ENCODE measurements at places on chromosomes 16 and 17. TPM values are rescaled to one million over a fixed set of nuclear protein-coding genes. Genes with fewer than 3 reads are reported as not detected.

- DNase-seq: no peak
Measured at GRCh38 chr17:43543300-43543699, 2.8 kb downstream of the ETV4 start.

GRCh38 chr17:3867606-3868005 is 21.6 kb upstream of the NCBP3 start:
- no peak for DNase-seq

- DNase-seq: no peak
Measured at GRCh38 chr16:85396879-85397871, 215.9 kb upstream of the GSE1 start.

The MPP3 gene
- not detected for total RNA-seq

GRCh38 chr17:51814521-51814920 is 344.0 kb downstream of the CA10 start:
- no peak for DNase-seq

DNA sequence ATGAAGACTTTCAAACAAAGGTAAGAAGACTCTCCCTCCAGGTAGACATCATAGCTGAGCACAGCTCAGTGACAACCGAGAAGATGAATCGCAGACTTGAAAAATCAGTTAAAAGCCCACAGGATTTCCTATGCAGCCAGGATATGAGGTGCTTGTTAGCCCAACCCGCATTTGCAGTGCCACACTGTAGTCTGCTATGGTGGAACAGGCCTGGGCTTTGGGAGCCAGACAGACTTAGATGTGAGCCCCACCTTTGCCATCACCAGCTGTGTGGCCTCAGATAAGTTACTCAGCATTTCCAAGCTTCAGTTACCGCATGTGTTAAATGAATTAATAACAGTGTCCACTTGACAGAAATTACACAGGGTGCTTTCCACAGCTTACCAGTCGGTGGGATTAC is 204.4 kb upstream of the HS3ST3A1 start:
- DNase-seq: no peak

The ENPP7 gene
- total RNA-seq: not detected

GRCh38 chr16:83113811-83114210 is 487.0 kb downstream of the CDH13 start:
- DNase-seq: no peak

DNA sequence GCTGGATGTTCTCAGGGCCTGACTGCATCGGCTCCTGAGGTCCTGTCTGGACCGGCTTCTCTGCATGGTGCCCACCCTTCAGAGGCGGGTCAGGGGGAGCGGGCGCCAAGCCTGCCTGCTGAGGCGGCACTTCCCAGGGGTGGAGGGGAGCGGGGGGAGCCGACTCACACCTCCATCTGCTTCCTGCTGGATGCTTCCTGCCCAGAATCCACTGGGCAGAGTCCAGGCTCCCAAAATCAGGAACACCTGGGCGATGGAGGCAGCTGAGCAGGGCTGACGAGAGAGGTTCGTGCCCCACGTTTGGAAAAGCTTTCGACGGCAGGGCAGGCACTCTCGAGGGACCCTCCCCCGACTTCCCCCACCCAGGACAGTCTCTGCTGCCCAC is 42.2 kb downstream of the TIMM22 start:
- DNase-seq: no peak

DNA sequence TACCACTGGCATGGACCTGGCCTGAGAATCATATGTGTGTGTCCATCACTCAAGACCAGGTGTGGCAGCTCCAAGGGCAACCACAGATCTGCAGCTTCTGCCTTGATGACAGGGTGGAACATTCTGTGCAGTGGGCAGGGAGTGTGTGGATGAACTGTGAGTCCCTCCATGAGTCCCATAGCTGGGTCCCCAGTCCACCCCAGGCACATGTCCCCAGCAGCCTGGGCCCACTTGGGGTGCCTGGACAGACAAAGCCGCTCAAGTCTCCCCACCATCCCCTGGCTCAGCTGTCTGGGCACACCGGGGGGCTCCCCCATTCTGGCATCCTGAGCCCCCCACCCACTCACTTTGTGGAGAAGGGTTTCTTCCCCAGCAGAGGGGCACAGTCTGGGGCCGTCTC is 4.6 kb upstream of the KRT16 start:
- DNase-seq: no peak

DNA sequence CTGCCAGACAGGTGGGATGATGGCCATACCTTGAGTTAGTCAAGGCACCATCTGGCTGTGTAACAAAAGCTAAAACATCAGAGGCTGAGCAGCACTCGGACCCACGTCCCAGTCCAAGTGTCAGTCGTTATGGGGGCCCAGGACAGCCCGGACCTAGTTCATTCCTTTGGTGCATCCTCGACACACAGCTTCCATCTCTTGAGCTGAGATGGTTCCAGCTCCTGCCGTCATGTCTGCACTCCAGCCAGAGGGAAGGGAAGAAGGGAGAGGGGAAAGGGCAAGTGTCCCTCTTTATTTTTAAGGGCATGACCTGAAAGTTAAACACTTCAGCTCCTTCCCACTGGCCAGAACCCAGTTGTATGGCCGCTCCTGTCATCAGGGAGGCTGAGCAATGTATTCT is 218.0 kb downstream of the SEC14L1 start:
- no peak for DNase-seq

- no peak for DNase-seq
Measured at GRCh38 chr17:21687136-21687953, 5.0 kb upstream of the KCNJ18 start.

GRCh38 chr17:31967648-31968047 is 30.8 kb downstream of the SUZ12 start:
- no peak for DNase-seq

DNA sequence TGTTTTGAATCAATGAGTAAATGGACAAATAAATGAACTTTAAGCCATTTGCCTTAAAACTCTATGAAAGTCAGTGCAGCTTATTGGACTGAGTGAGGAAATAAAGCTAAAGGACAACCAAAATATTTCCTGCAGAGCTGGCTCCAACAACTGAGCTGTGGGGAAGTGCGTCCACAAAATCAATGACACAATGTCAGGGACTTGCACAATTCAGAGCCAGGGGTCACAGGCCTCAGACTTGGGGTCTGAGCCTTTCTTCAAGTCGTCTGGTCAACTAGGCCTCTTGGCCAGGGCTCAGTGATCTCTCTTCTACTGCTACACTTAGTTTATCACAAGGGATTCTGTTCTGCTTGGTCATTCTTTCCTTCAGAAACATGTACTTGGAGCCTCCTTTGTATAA is 26.2 kb upstream of the RHBDL3 start:
- no peak for DNase-seq

- no peak for DNase-seq
Measured at GRCh38 chr17:48639982-48640857, 14.1 kb upstream of the HOXB9 start.

The SLC12A3 gene
- total RNA-seq: not detected

The RHOT1 gene
- 33.6 TPM for total RNA-seq

GRCh38 chr17:15913826-15914225 is 31.1 kb upstream of the ADORA2B start:
- no peak for DNase-seq

The NXPH3 gene
- not detected for total RNA-seq

- no peak for DNase-seq
Measured at GRCh38 chr16:561957-562938, 2.1 kb downstream of the PRR35 start.

DNA sequence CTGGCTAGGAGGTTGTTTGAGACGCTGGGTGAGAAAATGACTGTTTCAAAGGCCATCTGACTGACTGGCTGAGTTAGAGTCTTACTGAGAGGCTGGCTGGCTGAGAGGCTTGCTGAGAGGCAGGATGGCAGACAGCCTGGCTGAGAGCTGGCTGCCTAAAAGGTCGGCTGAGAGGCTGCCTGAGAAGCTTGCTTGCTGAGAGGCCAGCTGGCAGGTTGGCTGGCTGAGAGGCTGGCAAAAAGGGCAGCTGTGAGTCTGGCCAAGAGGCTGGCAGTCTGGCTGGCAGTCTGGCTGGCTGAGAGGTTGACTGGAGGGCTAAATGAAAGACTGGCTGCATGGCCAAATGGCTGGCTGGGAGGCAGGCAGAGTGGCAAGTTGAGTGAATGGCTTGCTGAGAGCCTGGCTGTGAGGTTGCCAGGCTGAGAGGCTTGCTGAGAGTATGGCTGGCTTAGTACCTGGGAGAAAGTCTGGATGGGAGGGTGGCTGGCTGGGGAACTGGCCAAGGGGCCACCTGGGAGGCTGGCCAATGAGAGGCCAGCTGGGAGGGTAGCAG is 35.3 kb upstream of the ACSM2B start:
- DNase-seq: no peak

The NUDT7 gene
- 6.8 TPM for total RNA-seq

DNA sequence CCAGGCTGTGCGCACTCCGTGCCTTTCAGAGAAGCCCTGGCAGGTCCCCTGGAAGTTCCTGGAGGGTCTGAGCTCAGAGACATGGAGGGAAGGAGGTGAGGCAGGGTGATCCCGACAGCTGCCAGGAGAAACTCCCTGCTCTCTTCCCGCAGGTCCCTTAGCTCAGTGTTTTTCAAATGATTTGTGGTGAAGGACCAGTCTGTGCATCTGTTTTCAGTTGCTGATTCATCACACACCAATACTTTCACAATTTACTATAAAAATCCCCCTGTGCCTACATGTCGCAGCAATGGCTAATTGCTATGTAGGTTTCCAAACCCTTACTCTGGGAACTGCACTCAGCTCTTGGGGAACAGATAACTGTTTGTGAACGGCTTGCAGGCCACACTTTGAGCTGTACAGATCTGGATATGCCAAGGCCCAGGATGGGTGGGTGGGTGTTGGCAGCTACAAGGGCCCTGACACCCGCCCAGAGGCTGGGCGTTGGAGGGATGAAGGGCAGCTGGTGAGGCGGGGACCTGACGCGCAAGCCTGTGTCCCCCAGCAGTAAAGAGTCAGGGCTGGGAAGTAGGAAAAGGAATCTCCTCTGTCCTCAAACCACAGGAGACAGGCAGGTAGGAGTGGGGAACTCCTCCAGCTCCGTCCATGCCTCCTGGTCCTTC is 20.5 kb upstream of the EMP2 start:
- no peak for DNase-seq

The TBC1D3K gene
- total RNA-seq: not detected

DNA sequence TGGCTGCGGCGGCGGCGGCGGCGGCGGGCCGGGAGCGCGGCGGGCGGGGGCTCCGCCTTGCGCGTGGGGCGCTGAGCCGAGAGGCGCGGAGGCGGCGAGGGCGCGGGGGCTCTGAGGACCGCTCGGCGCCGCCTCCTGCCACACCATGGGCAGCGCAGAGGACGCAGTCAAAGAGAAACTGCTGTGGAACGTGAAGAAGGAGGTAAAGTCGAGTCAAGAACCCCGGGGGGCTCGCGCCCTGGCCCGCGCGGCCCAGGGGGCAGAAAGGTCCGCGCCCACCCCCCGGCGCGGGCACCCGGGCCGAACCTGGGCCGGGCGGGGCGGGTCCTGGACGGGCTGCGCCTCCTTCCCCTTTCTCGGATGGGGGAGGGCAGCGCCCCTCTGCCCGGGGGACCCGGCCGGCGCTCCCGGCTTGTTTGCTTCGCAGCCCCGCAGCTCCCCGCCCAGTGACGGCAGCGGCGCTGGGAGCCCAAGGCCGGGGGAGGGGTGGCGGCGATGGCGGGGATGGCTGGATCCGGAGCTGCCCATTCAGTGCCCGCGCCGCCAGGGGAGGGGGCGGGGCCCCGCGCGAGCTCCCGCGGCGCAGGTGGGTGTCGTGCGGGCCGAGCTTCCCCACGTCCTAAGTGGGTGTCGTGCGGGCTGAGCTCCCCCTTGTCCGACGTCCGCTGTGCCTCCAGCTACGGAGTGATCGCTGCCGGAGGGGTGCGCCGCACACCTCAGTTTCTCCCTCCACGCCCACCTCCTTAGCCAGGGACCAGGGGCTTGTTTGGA is 428 bp downstream of the SGSM2 start:
- DNase-seq: peak; percentile 57

- DNase-seq: no peak
Measured at GRCh38 chr17:57706761-57707160, 38.3 kb downstream of the CCDC182 start.

DNA sequence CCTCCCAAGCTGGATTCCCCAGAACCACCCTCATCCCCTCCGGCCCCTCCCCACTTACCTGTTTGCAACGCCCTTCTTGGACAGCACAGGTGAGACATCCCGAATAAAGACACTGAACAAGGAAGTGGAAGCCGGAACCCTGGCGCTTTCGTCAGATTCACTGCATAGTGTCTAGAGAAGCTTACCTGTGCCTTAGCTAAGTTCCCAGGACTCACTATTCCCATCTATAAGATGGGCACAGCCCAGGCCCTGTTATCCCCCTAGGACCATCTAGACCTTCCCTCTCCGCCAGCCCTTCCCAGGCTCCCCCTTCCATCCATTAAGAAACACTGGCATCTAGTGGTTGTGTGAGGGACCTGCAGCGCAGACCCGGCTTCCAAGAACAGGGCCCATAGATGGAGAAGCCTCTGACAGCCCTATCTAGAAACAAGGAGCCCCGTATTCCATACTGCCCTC is 26.9 kb upstream of the RPL38 start:
- DNase-seq: peak; percentile 47

The ACSF2 gene
- total RNA-seq: 31.4 TPM

DNA sequence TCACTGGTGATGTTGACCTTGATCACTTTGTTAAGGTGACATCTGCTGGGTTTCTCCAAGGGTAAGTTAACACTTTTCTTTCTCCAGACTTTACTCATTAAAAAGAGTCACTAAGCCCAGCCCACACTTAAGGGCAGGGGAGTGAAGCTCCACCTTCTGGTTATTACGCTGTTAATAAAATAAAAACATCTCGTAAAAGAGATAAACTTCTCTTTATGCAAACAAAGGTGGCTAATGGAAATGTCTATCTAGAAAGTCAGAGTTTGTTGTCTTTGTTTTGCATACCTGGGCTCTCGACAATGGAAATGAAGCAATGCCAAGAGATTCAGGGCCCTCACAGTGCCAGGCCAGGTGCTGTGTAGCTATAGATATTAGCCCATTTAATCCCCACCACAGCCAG is 134.4 kb downstream of the ZFHX3 start:
- no peak for DNase-seq

- DNase-seq: no peak
Measured at GRCh38 chr16:56518425-56518824, 1.4 kb downstream of the BBS2 start.

GRCh38 chr17:56358651-56359050 is 205.4 kb downstream of the ANKFN1 start:
- DNase-seq: no peak

The CSH2 gene
- not detected for total RNA-seq

The KCNH6 gene
- not detected for total RNA-seq

The ACSM2A gene
- total RNA-seq: not detected

The CCL1 gene
- 0.87 TPM for total RNA-seq

- DNase-seq: no peak
Measured at GRCh38 chr17:5943982-5944381, 126.2 kb upstream of the WSCD1 start.

DNA sequence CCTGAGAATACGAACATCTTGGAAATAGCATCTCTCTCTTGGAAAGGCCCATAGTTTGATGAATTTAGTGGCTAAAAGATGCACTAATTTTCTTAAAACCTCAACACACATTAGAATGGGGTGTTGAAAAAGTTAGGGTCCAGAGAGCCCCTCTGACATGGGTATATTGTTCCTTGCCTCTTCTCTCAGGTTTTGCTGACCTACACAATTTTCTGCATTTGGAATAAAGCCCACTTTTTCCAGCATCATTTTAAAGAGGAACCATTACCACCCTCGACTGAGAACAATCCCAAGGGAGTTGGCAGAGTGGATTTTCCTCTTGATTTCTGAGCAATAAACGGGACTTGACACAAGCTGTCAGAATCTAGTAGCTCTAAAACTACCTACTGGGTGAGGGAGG is 156.1 kb downstream of the PMP22 start:
- no peak for DNase-seq

Measured in activated CD4-positive, alpha-beta T cell treated with anti-CD3 and anti-CD28 coated beads, Interleukin-2, amount 10 ng/mL, durations not matched to agents 7 days and 5 days (primary cell).